ENCODE measurements at places on chromosomes 12 and 14.

GRCh38 chr12:60137513-60137912, 541.7 kb downstream of the SLC16A7 start:
- DNase-seq: no peak

GRCh38 chr14:72126091-72126490, 193.9 kb downstream of the RGS6 start:
- no peak for DNase-seq

DNA sequence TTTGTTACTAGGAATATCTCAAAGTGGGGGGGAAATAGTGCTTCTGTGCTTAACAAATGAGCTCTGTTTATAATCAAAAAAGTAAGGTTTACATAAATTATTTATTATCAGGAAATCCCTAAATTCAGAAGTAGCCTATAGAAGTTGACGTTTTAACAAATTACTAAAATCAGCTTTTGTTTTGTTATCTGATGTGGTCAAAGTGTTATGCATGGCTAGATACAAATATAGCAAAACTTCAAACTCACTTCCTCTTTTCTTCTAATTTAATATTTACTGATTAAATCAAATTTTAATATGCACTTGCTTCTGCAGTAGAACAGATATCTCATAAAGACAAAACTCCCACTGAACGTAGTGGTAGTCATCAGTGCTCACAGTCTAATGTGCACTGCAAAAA, 47.5 kb downstream of the GARIN6 start:
- no peak for DNase-seq

DNA sequence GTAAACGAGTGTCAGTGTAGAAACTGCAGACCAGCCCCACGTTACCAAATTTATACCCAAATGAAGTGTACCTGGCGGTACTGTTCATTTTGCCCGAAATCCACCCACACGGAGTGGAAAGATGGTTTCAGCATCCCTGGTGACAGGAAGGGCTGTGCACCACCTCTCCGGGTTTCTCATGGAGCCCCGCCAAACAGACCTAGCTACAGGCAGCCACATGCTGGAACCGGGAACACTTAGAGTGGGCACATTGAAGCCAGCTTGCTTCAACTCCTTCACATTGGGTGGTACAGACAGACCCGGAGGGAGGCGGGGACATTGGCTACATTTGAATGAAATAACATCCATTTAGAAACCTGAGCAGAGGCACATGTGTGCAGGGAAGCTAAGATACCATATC, 84.4 kb downstream of the PPP2R5C start:
- no peak for DNase-seq

DNA sequence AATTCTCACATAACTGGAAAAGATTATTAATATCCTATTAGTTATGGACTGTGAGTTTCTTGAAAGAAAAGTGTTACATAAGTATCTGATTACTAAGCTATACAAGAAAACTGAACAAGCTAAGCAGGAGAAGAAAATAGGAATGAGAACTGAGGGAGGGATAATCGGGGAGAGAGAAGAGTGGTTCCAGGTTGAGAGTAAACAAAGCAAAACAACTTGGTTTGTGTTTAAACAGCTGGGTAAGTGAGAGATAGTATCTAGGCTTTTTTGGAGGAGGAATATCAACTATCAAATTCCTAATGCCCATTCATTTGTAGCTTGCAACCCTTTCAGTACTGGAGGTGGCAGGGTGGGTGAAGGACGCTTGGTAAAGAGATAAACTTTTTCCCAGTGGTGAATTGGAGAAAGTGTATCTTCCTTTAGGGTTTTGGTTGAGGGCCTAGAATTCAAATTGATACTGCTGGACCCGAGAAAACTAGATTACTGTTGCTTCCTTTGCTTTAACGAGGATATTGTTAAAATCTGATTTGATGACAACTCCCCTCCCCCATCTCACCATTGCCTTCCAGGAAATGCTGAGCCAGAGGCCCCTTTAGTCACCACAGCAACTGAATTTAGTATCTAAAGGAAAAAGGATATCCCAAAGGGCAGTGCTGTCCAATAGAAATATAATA, 2.0 kb upstream of the SLC2A3 start:
- DNase-seq: peak; percentile 12

DNA sequence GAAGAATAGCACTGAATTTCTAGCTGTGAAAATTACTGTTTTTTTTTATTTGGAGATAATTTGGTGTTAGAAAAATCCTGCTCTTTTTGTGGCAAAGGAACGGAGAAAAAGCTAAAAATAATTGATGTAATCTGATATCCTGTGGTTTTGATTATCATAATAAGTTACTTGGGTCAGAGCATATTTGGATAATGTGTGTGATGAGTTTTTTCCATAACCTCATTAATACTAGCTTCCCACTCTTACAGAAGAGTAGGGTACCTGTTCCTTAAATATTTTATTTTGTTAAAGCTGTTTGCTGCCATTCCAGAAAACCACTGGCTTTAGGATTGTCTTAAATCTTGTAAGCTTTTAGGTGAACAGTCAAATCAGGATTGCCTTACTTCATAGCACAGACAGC, 4.7 kb downstream of the PSMC6 start:
- no peak for DNase-seq

DNA sequence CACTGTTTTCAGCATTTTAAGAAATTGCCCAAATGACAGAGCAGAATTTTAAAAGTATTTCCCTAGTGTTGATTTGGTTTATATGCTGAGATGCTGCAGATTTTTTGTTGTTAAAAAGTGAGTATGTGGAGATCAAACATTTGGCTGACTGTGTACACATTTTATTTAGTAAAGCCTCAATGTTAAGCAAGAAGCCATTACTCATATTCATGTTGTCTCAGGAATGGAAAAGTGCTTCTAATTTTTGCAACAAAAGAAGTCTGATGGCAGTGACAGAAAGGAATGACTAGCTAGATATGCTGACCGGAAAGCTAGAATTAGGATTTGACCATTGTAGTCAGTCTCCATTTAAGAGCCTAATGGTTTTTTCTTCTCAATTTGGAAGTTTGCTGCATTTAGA, 22.5 kb downstream of the SLC38A6 start:
- no peak for DNase-seq

Data from GF-D8 (cell line).